Lung microvascular endothelial cell (primary cell): ENCODE measurements at places on chromosomes 6 and 20. TPM values are rescaled to one million over a fixed set of nuclear protein-coding genes. Genes with fewer than 3 reads are reported as not detected.

DNA sequence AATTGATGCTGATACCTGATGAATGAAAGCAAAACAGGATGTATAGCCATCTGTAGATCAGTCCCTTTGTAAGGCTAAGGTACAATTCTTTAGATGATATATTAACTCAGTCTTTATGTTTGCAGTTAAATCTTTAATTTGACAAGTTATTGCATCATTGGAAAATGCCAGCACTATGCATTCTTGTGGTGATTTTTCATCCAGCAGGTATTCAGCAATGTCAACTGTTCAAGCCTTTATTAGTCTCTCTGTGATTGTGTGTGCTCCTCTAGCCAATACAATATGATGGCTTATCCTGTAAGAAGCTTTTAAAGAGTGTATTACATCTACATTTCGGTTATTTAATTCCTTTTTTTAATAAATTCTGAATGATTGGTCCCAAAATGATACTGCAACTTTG is 34.3 kb downstream of the HLA-DMB start:
- DNase-seq, result no peak

- no peak for DNase-seq
These were observed 15.7 kb upstream of the SIRT5 start for GRCh38 chr6:13558718-13559117.

DNA sequence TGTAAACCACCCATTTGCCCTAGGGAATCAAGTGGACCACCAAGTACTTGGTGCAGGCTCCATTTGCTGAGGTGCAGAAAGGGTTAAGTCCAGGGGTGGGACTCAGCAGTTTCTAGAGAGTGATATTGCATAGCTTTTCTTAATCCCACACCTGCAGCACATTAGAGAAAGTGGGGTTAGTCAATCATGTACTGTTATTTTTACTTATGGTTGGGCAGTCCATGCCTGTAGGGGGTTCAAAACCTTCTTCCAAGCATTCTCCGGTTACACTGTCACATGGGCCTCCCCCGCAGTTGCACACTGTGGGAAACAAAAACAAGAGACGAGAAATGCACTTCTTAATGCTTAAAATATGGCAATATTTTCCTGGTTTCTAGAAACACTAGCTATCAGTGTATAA is 65.5 kb downstream of the LAMA4 start:
- no peak for DNase-seq

DNA sequence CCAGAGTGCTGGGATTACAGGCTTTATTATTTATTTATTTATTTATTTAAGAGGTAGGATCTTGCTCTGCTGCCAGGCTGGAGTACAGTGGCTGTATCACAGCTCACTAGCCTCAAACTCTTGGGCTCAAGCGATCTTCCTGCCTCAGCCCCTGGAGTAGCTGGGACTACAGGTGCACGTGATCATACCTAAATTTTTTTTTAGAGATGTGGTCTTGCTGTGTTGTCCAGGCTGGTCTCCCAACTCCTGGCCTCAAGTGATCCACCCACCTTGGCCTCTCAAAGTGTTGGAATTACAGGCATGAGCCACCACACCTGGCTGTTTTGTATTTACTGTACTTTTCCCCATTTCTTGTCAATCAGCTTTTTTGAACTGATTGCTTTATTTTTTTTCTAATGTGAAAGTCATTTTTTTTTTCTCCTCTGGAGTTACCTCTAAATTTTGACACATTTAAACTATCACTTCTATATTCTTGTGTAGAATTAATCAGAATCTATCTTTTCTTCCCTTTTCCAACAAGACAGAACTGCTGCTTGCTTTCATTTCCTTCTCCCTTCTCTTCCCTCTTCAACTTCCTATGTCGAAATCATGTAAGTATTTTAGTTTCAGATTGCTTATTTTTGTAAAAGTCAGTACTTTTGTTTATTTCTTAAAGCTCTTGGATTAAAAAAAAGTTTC is 12.0 kb downstream of the PANK2 start:
- peak; percentile 20 for DNase-seq

GRCh38 chr6:86251106-86251505 is 608.4 kb upstream of the SYNCRIP start:
- no peak for DNase-seq

The ADGB gene
- total RNA-seq, result not detected in 2 replicates

The LY6G5C gene
- total RNA-seq, result 1.4 and 1.7 TPM in 2 replicates

The CARMIL1 gene
- 0.20 and 1.3 TPM in 2 replicates for total RNA-seq
